ENCODE measurements at places on chromosomes 3 and 15.

GRCh38 chr15:66221126-66221525 is 32.4 kb downstream of the MEGF11 start:
- DNase-seq: no peak

DNA sequence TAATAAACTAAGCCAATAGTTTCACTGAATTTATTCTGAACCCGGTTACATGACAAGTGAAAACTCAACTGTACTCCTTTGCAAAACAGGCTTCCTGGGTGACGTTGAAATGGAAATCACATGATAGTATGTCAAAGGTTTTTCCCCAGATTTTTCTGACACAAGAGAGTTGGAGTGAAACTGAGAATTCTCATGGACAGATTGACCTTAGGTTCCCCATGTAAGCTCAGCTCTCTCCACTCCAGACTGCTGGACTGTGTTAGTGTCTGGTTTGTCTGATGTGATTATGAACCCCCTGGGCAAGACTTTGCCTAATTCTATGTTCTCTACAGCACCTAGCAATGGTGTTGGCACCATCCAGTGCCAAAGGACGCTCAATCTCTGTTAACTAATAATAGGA is 219.7 kb upstream of the COL8A1 start:
- no peak for DNase-seq

DNA sequence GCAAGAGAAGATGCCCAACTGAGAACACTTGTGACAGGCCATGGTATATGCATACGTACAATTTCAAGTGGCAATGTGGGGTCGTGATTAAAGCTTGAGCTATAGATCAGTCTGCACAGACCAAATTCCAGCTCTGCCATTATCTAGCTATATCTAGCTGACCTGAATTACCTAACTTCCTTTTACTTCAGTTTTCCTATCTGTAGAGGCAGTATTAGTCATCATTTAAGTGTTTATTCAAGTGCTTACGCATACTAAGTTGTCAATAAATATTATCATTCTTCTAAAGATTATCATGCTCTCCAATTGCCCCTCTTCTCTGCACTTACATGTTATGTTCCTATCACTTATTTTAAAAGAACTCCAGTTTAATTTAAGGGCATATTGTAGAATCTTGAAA is 87.9 kb downstream of the ARPP21 start:
- no peak for DNase-seq

- DNase-seq: no peak
Measured at GRCh38 chr15:90031231-90031791, 30.2 kb downstream of the ZNF710 start.

DNA sequence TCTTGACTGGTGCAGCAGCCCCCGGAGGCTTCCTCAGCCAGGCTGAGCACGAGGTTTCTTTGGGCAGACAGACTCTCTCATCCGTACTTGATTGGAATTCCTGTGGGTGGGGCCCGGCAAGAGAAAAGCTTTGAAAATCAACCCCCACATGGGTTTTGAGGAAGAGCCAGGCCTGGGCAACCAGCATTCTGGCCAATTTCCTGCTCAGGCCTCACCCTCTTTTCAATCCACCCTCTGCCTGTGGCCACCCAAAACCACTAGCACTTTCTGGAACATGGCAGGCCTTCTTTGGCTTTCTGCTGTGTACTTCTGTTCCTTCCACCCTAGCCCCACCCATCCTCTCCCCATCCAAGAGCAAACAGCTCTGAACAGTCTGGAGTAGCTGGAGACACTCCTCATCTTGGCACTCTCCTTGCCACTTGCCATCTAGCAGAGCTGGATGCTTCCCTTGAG is 5.9 kb downstream of the MYO5C start:
- no peak for DNase-seq

DNA sequence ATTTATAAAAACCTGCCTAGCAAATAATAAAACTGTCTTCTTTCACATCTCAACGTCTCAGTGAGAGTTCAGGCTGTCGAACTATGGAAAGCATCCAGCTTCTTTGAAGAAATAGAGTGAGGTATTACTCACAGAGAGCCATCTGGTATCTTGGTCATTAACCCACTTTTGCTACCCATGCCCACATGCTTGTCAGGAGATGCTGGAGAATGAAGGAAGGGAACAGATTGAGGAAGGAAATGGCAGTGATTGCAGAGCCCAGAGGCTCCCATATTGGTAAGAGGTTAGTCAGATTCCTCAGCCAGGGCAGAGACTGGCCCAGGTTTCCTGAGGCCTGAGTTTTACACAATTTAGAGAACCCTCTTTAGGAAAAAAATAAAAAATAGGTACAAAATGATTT is 119.1 kb downstream of the B3GALNT1 start:
- DNase-seq: no peak

DNA sequence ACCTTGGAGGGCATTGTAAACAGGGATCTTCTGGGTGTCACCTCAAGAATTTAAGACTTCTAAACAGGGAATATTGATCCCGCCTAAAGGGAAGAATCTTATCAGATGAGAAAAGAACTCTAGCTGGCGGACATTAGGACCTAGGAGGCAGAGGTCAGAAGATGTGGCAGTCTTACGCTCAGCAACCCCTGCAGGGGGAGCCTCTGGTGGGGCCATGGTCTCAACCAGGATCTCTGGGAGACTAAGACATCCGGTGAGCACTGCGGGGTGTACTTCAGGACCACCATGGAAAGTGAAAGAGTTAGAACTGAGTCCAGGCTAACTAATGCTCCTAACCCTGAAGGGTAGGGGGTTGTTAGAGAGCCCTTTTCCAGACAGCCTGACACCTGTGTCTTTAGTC is 295.2 kb downstream of the VGLL3 start:
- DNase-seq: no peak

DNA sequence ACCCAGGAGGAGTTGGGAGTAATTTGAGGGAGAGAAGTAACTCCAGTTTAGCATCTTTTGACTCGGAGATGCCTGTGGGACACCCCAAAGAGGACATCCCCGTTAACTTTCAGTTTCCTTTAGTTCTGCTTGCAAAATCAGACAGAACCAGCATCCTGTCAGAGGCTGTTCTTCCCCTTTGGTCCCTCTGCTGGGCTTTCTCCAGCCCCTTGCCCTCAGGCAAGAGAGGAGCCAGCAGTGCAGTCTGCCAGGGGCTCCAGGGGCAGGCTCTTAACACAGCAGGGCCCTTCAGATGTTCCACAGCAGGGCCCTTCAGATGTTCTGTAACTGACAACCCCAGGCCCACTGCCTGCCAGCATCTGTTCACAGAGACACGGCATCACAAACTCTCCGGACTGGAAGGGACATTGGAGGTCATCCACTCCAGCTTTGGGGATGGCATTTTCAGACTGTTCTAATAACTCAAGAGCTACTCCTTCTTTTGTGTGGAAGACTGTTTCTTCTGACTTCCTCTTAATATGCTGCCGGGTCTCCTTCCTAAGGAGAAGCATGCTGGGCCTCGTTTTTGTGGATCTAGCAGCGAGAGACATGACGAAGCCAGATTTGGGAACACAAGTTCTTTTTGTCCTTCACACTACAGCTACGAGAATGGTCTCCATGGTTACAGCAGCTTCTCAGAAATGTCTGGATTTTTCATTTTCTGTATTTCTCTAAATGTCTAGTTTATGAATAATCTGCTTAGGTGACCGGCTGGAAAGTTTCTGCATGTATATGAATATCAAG is 51.9 kb downstream of the KY start:
- DNase-seq: no peak

DNA sequence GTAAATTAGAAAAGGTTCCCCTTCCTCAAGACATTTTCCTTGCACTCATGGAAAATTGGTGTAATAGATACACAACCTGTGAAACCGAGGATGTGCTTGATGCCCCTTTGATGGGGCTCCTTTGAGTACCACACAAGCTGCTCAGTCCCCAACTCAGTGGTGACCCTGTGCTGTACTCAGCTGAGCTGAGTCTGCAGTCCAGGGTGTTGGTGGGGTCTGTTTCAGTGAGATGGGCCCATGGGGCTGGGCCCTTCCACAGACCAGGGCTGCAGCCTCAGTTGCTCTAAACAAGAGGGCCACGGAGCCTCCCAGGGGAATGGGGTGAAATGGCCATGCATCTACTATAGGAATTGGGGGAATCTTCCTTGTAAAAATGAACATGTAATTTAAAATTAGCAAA is 39.3 kb downstream of the KY start:
- DNase-seq: no peak

DNA sequence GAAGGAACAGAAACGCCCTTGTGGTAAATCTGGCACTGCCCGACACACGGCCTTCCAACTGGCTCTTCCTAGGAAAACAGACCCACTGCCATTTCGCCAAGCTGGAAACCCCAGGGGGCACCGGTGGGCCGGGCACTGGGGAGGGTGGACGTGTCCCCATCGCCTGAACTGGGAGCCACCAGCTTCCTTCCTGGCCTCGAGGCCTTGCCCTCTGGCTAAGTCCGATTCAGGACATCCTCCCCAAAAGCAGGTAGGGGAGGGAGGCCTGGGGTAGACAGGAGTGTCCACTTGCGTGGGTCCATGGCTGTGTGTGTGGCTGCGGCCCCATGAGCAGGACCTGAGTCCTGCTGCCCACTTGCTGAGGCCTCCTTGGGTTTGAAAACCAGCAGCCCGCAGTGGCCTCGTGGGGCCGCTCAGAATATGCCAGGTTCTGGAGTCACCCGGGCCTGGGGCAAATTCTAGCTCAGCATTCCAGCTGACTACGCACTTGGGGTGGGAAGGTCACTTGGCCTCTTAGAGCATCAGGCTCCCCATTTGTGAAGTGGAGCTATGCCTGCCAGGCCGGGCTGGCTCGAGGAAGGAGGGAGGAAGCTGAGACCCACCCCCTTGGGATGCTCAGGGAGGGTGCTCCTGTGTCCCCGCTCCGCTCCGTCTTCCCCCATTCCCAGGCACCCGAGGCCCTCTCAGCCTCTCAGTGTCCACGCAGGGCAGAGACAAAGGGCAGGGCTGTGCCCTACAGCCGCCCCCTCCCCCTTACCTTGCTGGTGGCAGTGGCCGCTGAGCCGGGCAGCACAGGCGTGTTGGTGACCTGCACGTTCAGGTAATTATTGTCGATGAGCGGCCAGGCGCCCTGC is 37.5 kb downstream of the RGMA start:
- no peak for DNase-seq

DNA sequence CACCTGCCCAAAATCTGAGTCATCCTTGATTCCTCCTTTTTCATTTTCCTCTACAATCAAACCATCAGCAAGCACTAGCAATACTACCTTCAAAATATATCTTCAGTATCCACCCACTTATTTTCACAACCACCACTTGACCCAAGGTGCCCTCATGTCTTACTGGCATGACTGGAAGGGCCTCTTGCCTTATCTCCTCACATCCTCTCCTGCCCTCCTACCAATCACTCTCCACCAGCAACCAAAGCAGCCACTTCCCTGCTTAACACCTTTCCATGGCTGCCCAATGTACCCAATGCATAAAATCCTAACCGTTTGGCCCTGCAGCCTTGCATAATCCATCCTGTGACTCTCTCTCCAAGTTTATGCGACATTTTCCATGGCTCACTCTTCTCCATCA is 76.0 kb downstream of the MTHFS start:
- no peak for DNase-seq

- DNase-seq: no peak
Measured at GRCh38 chr15:83372434-83372891, 74.7 kb upstream of the SH3GL3 start.

GRCh38 chr15:67884514-67885174 is 44.8 kb upstream of the RNU6-1 start:
- DNase-seq: peak; percentile 56

DNA sequence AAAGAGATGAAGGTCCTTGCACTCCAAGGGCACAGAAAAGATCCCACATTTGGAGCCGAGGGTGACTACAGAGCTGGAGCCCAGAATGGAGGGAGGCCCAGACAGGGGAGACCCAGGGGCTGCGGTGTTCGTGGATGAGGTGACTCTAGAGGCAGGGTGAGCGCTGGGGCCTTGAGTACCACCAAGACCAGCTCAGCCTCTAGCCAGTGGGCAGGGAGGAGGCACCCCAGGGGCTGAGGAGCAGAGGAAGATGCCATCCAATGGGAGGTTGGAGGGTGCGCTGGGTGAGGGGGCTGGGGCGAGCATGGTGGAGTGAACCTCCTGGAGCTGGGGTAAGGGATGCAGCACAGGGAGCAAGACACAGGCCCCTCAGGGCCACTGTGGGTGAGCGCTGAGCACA is 13.3 kb downstream of the RRP9 start:
- no peak for DNase-seq

DNA sequence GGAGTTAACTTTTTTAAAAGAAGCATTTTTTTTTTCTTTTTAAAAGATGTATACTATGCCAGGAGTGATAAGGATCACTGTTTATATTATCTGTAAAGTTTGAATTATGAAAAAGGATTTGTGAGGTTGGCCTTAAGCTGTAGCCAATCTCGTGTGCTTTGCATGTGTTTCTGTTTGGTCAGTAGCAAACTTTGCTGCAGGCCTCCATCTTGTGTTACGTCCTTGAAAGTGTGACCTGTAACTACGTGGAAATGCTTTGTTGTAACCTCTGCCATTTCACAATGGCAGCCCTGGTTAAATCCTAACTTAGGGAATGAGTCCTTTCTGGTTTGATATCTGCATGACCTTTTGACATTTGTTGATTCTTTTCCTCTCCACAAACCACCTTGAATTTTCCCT is 1345.6 kb downstream of the NSUN3 start:
- no peak for DNase-seq

GRCh38 chr3:15454965-15455364 is 27.6 kb downstream of the EAF1 start:
- no peak for DNase-seq

DNA sequence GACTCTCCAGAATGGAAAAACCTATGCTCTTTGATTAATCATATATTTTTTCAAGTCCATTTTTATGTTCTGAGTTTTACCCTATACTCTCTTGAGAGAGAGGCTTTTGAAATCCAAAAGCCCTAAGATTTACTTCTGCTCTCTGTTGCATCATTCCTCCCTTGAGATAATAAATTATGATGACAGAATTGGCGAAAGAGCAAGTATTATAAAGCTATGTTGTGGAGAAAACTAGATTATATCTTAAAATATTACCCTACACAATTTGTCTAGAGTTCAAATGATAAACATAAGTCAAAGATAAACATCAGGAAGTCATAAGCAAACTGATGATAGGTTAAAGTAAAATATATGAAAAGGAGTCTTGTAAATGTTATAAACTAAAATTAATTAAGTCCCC is 293.4 kb upstream of the MME start:
- no peak for DNase-seq

- DNase-seq: no peak
Measured at GRCh38 chr3:113264283-113265131, 53.1 kb downstream of the BOC start.

DNA sequence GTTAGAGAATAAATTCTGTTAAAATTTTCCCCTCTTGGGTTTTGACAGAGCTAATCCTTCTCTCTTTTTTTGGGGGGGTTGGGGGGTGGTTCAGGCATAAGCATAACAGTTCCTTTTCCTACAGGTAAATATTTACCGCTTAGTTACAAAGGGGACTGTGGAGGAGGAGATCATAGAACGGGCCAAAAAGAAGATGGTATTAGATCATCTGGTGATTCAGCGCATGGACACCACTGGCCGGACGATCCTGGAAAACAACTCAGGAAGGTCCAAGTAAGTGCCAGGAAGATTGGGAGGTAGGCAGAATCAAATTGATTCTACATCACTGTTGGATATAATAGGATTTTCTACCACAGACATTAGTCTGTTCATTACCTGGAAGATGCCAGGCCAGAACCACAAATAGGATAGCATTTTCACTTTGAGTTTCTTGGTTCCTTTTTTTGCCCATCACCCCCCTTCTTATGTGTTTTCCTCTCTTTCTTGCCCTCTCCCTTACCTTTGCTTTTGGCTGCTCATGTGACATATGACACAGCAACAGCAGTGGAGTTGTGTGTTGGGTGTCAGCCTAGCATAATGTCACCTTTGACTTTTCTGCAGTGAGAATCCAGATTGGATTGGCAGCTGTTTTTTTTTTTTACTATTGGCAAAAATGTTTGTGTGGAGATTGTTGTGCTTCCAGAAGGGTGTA is 79.0 kb downstream of the CHD2 start:
- DNase-seq: no peak

Measured in non-pigmented ciliary epithelial cell (primary cell).